ENCODE measurements at places on chromosomes 13 and 19.

DNA sequence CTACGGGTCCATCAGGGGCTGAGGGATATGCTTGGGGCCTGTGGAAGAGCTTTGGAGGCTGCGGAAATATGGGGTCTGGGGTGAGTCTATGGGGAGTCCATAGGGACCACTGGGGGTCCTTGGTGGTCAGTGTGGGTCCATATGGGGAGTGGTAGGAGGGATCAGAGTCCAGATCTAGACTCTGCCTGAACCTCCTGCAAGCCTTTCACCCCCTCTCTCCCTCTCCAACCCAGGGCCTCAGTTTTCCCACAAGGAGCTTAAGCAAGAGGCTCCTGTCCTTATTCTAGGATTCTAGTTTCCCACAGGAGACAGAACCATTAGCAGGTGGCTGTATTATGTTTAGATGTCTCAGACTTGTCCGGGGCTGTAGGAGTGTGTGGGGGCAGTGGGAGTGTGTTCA, 161.9 kb upstream of the TSHZ3 start:
- no peak for DNase-seq

- DNase-seq: no peak
Measured at GRCh38 chr13:107025991-107026390, 458.1 kb upstream of the ARGLU1 start.

DNA sequence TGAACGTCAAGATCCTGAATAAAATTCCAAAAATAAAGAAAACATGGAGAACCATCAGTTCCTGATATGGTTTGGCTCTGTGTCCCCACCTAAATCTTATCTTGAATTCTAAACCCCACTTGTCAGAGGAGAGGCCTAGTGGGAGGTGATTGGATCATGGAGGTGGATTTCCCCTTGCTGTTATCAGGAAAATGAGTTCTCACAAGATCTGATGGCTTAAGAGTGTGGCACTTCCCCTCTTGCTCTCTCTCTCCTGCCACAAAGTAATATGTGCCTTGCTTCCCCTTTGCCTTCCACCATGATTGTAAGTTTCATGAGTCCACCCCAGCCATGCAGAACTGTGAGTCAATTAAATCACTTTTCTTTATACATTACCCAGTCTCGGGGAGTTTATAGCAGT, 827.4 kb downstream of the GPC5 start:
- DNase-seq: no peak

GRCh38 chr13:99893567-99893966, 78.0 kb downstream of the ZIC5 start:
- DNase-seq: no peak

DNA sequence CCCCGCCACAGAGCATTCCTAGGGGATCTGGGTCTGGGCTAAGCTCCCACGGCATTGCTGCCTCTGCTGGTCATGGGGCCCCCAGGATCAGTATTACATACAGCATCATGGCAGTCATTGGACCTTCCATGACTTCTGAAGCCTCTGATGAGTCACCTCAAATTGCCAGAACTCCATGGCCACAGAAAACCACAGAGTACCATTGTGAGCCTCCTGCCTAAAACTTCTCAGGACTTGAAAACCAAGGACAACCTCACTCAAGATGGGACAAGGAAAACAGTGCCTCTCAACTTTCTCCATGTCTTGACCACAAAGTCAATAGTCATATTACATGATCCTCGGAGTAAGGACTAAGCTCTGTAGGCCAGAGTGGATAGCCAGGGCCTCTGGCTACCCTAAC, 306.0 kb downstream of the GPC5 start:
- DNase-seq: no peak

- DNase-seq: no peak
Measured at GRCh38 chr13:20156702-20157101, 4.2 kb downstream of the GJA3 start.

GRCh38 chr19:42166316-42166715, 34.1 kb upstream of the POU2F2 start:
- no peak for DNase-seq

DNA sequence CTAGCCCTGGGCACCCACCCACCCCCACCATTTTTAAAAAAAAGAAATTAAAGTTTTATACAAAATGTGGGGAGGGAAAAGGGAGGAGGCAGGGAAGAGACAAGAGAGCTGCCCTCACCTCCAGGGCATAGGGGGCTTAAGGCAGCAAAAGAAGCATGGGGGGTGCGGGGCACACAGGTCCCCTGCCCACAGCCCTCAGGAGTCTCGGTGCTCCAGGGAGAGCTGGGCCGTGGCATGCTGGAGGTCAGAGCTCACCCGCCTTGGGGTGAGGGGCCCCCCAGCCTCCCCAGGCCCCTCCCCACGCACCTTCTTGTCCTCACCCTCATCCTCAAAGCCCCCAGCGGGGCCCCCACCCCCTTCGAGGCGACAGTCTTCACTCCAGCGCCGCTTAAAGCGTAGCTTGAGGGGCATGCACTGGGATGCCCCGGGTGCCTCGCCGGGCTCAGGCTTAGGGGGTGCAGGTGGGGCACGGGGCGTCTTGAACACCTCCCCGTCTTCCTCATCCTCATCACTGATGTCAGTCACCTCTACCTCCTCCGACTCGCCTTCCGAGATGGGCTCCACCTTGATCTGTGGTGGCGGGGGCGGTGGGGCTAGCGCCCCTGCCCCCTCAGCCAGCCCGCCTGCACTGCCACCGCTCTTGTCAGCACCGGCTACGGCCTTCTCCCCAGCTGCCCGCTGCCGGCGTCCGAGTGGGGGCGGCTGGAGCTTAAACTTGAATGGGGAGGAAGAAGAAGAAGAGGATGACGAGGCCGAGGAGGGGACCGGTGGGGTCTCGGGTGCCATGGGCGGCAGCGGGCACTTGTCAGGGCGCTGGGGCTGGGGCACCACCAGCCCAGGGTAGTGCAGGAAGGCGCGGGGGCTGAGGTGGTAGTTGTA, 6.1 kb upstream of the GSK3A start:
- DNase-seq: no peak

- DNase-seq: peak; percentile 76
Measured at GRCh38 chr19:6048793-6049405, 61.4 kb downstream of the RFX2 start.

DNA sequence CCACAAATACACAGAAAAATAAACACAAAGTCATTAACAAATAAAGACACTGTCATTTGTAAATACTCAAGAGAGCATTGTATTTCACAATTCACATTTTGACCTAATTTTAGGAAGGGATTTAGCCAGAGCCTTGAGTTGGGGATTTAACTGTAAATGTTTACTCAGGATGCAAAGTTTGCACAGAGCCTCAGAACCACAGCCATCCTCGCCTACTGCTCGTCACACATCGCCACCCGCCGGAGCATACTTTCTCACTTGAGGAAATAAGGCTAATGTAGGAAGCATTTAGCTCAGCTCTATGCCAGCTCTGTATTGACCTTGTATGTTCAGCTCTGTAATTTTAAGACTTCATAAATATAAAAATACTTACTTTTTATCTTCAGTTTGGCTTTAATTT, 442.7 kb downstream of the OXGR1 start:
- DNase-seq: no peak

DNA sequence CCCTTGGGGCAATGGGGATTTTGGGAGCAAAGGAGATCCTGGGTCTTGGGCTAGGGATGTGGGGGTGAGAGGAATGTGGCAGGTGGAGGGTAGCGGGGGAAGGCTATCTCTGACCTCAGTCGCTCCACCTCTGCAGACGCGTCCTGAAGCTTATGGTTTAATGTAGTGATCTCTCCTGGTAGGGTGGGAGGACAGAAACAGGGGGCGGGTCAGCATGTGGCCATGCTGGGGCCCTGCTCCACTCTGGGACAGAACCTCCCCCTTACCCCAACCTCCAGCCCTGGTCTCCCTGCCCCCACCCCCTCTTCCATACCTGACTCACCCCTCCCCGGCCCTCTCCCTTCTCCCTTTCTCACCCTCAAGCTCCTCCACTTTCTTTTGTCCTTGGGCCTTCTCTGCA, 1.4 kb downstream of the BST2 start:
- DNase-seq: no peak

- peak; percentile 39 for DNase-seq
Measured at GRCh38 chr19:16660763-16661479, at the start of gene TMEM38A. Gene TMEM38A (plus strand): TSS chr19:16661139. CDS start chr19:16661218, 79 bp downstream.

DNA sequence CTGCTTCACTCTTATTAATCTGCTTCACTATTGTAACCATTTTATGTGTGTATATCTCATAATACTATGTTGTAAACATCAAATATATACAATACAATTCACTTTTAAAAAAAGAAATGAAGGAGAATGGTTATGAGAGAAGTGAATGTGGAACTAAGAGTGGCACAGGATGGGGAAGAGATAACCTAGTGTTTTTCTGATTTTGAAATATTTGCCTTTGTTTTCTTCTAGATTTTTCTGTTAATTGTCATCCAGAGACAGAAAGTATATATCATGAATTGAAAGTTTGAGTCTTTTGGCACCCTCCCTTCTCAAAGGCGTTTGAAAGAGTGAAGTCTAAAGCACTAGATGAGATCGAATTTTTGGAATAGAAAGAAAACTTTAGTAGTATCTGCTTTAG, 2.8 kb downstream of the DNAJC3 start:
- DNase-seq: no peak

GRCh38 chr13:99228737-99229691, 28.4 kb downstream of the UBAC2 start:
- no peak for DNase-seq

GRCh38 chr13:30165796-30166195, 141.6 kb downstream of the KATNAL1 start:
- no peak for DNase-seq

DNA sequence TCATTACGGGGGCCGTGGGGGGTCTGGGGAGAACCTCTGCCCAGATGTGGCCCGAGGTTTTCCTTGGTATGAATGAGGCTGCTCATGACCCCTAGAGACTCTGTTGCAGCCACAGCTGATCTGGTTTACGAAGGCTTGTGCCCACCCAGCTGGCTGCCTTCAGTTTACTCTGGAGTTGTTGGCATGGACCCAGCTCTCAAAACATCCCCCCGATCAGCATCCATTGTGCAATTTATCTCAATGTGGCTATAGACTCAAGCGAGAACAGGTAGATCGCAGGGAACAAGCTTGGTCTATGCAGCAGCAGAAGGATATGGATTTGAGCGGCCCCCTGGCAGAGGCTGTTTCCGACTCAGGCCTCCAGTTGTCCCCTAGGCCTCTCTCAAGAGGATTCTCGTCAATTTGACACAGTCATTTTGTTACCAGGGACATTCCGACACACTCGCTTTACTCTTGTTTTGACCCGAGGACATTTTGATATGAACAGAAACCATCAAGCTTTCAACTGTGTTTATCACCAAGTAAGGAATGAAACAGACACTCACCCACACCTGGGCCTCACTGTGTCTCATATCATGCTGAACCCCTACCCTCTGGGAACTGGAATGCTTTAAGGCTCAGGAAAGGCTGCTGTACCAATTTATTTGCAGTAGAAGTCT, 161.5 kb downstream of the KATNAL1 start:
- DNase-seq: peak; percentile 24

GRCh38 chr13:110301606-110302553, 5.1 kb downstream of the COL4A1 start:
- no peak for DNase-seq

DNA sequence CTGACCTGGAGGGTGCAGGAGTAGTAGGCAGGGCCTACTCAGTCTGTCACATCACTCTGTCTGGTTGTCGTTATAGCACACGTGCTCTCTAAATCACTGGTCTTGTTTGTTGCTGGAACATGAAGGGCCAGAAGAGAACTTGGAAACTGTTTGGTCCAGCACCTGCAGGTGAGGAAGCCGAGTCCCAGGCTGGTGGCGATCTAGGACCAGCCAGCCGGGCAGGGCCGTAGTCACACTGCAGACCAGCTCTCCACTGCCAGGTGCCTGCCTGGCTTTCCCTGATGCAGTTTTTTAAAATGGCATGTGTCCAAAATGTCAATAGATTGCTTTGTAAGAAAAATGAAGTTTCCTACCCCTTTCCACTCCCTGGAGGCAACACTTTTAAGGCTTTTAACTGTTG, 53.7 kb downstream of the GGACT start:
- no peak for DNase-seq

- no peak for DNase-seq
Measured at GRCh38 chr13:48234566-48235340, 1.7 kb downstream of the ITM2B start.

DNA sequence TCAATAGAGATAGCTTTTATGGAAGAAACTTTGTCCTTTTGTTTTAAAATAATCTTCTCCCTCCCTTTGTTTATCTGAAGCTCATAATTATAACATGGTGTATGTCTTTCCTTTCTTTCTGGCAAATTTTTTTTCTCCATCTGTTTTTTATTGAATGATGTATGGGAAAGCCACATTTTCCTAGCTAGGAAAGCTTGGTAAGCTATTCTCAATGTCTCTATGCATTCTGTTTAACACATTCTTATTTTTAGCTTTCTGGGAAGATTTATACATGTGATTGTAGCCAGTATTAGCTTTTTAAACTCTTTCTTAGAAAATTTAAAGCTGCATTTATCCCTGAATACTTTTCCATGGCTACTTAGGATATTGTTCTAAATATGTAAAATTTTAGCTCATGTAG, 124.9 kb upstream of the CSNK1A1L start:
- DNase-seq: no peak

- no peak for DNase-seq
Measured at GRCh38 chr13:60433505-60433904, 36.5 kb downstream of the TDRD3 start.

DNA sequence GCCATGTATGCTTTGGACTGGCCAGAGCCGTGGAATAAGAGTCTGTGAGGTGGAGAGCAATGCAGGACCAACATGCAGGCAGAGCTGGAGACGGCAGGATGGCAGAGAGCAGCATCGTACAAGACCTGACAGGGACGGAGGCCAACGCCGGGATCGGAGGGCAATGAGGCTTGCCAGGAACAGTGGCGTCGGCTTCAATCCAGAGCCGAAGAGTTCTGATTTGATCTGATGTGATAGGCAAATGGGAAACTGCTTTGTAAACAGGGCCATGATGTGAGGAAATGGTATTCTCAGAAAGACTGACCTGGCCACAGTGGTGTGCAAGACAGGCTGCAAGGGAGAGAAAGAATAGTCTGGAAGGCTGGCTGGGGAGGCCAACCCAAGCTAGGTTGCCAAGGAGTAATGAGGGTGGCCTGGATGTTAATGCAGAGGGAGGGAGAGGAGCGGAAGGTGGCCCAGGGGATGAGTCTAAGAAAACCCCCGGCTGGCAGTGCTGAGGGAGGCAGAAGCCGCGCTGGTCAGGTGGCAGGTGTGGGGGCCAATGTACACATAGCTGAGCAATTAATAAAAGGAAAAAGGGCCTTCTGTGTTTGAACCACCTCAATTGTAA, 26.7 kb downstream of the RCBTB2 start:
- DNase-seq: no peak

GRCh38 chr13:73948848-73949529, 185.2 kb downstream of the KLF12 start:
- DNase-seq: no peak

GRCh38 chr19:6737873-6738786, 750 bp upstream of the GPR108 start:
- DNase-seq: peak; percentile 76

DNA sequence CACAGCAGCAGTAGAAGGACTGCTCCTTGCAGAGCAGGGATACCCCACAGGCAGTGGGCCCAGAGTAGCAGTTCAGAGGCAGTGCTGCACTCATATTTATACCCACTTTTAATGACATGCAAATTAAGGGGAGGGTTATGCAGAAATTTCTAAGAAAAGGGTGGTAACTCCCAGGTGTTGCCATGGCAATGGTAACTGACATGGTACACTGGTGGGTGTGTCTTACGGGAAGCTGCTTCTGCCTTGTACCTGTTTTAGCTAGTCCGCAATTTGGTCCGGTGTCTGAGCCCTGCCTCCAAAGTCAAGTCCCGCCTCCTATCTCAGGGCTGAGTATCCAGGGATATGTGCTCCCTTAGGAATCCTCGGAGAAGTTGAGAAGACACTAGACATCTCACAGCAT, 79.2 kb upstream of the UQCRFS1 start:
- DNase-seq: no peak
